ENCODE measurements at places on chromosomes 7 and 10. TPM values are rescaled to one million over a fixed set of nuclear protein-coding genes. Genes with fewer than 3 reads are reported as not detected.

DNA sequence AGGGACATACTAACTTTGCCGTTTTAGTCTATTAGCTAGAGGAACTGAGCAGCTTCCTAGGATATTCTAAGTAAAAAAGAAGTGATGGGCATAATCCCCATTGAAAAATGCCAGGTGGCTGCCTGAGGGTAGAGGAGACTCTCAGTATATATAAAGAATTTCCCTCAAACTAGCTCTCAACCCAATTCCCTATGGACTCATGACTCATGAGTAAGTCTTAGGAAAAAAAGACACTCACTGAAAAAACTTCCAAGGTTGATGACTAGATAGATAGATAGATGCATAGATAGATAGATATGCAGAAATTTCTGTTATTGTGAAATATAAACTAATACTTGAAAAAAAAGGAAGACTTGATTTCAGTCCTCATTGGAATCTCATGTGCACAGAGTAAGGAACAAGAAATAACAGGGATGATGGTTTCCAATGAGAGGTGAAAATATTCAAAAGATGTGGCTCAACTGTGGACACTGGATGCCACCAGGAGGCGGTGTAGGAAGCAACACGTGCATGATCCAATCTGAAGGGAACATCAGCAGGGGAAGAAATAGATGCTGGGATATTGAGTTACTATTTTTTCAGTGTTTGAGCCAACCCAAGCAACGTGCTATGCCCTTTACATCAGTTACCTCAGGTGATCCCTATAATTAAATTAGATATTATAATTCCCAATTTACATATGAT is 711.0 kb upstream of the LRRTM3 start:
- DNase-seq = no peak

DNA sequence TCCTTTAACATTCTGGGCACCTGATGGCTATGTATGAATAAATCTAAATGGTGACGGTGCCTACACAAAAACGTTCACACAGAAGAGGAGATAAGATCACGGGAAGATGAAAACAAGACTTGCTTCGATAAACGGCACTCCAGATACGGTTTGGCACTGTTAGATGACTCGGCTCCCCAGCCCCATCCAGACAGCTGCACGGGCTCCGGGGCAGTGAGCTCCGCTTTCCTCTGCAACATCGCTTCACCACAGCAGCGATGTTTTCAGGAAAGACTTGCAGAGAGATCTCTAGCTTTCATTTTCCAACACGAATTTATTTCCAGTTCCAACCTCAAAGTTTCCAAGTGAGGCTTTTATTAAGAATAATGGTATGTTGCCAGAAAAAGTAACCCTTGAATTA is 132.1 kb downstream of the KLF6 start:
- no peak for DNase-seq

DNA sequence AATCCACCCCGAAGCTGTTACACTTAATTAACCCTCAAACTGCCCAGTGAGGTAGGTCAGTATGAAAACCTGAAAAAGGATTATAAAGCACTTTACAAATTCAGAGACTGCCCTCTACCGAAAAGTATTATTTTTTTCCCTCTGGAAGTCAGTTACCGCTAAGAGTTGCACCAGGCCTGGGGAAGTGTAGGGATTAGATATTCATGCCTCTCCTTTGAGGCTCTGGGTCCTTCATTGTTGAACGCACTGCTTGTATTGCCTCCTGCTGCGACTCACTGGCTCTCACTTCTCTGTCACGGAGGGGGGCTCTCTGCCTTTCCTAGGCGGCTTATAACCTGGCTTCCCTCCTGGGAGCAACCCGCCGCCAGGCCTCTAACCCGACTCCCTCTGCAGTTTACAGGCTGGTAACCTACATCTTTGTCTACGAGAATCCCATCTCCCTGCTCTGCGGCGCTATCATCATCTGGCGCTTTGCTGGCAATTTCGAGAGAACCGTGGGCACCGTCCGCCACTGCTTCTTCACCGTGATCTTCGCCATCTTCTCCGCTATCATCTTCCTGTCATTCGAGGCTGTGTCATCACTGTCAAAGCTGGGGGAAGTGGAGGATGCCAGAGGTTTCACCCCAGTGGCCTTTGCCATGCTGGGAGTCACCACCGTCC is 2.7 kb downstream of the RHBDD2 start:
- no peak for DNase-seq

DNA sequence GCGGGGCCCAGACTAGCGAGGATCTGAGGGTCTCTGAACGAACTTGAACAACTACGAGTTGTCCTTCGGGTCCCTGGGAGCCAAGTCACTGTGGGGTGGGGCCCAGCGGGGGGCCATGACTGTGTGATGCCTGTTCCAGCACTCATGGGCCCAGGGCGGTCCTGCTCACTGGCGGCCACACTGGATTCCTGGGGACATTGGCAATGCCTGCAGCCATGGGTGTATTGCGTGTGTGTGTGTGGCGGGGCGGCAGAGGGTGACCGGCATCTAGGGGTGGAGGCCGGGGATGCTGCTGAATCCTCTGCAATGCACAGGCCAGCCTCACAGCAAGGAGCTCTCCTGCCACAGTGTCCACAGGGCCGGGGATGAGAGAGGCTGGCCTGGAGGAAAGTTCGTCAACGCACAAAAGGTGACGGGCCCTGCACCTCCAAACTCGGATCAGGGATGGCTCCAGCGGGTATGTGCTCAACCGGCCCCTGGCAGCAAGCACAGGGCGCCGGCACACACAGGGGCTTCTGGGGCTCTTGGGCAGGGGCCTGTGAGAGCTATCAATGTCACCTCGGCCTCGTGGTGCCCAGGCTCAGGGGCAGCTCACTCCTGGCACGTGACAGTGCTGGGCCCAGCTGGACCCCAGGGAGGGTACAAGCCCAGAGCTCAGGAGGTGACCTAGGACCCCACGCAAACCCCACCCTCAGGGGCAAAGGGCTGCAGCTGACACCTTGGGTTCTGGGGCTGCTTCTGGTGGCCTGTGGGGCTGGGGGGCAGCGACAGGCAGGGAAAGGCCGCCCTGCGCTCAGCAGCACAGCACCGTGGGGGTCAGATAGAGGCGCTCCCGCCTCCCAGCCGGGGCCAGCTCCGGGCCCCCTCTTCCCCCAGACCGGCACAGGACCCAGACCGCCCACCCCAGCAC is 27.9 kb downstream of the PAPOLB start:
- DNase-seq = no peak

DNA sequence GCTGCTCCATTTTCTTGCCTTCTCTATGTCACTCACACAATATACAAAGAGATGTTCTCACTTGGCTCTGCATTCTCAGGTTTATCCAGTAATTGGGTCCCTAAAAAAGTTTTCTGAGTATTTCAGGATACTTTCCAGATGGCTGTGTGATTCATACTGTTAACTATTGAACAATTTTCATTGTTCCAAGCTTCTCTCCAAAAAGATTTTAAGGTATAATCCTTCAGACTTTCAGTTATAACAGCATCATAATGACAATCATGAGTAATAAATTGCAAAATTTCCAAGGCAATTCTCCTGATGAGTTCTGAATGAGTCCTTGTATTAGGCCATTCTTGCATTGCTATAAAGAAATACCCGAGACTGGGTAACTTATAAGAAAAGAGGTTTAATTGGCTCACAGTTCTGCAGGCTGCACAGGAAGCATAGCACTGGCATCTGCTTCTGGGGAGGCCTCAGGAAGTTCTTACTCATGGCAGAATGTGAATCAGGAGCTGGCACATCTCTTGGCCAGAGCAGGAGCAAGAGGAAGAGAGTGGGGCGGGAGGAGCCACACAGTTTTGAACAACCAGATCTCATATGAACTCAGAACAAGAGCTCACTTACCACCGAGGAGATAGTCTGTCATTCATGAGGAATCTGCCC is 148.1 kb downstream of the SLC16A9 start:
- no peak for DNase-seq

DNA sequence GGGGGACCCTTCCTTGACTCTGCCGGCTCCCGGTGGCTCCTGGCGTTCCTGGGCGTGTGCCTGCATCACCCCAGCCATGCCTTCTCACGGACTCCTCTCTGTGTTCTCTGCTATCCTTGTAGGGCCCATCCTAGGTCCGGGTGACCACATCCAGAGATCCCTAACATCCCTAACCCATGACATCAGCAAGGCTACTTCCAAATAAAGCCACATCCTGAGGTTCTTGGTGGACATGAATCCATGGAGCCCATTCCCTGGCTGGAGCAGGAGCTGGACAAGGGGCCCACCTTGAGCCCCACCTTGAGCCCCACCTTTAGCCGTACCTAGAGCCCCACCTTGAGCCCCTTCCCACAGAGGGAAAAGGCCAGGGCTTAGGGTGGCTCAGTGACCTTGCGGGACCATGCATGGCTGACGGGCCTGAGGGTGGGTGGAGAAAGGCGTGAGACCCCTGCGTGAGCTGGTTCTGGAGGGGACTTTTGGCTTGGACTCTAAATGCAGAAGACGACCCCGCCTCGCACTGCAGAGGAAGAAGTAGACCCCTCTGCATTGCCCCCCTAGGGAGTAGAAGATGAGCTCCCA is 58.5 kb upstream of the INPP5A start:
- DNase-seq = no peak

Gene HOXA4
- 3.7 TPM for total RNA-seq

Gene C7orf25
- 3.4 TPM for total RNA-seq

Measured in HT-29 (cell line).